ENCODE measurements at places on chromosomes 2 and 18.

DNA sequence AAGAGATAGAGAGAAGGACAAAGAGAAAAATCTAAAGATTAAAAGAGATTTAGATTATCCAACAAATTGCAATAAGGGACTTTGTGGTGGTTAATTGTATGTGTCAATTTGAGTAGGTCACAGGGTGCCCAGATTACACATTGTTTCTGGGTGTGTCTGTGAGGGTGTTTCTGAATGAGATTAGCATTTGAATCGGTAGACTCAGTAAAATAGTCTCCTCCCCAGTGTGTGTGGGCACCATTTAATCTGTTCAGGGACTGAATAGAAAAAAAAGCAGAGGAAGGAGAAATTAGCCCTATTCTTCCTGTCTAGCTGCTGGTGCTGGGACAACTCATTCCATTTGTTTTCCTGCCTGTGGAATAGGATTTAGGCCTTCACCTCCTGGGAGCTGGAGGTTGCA lies 339.8 kb upstream of the EPHA4 start:
- DNase-seq: no peak

GRCh38 chr2:33835911-33836310 lies 236.8 kb upstream of the FAM98A start:
- no peak for DNase-seq

DNA sequence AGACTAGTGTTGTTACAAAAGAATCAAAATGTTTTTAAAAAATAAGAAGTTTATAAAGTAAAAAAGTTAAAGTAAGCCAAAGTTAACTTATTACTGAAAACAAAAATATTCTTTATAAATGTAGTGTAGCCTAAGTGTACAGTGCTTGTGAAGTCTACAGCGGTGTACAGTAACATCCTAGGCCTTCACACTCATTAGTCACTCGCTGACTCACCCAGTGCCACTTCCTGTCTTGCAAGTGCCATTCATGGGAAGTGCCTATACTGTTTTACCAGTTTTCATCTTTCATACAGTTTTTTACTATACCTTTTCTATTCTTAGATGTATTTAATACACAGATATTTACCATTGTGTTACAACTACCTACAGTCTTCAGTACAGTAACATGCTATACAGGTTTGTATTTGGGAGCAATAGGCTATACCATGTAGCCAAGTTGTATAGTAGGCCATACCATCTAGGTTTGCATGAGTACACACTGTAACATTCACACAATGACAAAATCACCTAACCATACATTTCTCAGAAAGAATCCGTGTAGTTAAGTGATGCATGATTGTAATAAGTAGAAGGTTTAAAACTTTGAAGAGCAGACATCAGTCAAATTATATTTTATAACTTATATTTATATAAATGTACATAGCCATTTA lies 13.4 kb downstream of the SERPINB7 start:
- peak; percentile 63 for DNase-seq

DNA sequence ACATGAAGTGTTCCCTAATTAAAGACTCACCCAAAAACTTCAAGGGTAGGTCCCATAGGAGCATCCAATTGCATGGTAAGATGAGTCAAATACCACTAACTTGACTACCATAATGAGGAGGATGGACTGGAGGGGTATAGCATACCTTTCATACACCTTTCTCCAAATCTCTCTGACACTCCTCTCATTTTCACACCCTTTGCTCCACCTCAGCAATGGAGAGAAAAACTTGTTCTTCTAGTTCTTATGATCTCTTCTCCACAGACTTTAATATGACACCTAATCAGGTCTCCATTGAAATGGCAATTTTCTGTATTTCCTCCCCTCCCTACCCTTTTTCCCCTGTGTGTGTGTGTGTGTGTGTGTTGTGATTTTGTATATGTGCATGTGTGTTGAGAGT lies 41.1 kb upstream of the MAP2 start:
- no peak for DNase-seq

- DNase-seq: no peak
Measured at GRCh38 chr2:19327496-19327895, 30.9 kb downstream of the OSR1 start.

DNA sequence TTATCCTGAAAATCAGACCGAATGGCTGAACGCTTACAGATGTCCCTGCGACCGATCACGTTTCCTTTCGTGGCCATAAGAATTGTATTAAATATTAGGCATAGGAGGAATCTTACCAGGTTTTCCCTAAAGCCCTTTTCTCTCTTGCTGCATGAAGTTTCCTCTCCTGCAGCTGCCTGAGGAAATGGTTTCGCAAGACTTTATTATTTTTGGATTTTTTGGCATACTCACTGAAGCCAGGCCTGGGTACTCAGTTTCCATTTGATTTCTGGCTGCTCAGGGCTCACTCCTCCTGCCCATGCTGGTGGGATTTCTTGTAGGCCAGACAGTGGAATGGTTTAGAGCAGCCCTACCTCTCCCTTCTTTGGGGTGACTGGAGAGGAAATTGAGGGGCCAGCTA lies 114.0 kb downstream of the KLHL29 start:
- DNase-seq: no peak

GRCh38 chr2:170276925-170277629 lies 99.1 kb downstream of the MYO3B start:
- no peak for DNase-seq

- peak; percentile 77 for DNase-seq
Measured at GRCh38 chr2:191866675-191867506, 20.0 kb upstream of the CAVIN2 start.

DNA sequence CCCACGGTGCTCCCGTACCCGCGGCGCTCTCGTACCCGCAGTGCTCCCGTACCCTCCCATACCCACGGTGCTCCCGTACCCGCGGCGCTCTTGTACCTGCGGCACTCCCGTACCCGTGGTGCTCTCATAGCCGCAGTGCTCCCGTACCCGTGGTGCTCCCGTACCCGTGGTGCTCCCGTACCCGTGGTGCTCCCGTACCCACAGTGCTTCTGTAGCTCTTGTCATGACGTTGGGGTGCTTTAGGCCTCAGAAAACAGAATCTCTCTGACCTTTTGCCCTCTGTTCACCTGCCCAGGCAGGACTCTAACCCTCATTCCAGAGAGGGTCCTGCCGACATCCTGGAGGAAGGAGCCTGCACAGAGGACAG lies 35.3 kb downstream of the SLC66A2 start:
- DNase-seq: no peak

GRCh38 chr18:51137026-51137729 lies 60.3 kb downstream of the MEX3C start:
- peak; percentile 52 for DNase-seq

GRCh38 chr2:197450465-197450864 lies 2.9 kb upstream of the COQ10B start:
- no peak for DNase-seq

DNA sequence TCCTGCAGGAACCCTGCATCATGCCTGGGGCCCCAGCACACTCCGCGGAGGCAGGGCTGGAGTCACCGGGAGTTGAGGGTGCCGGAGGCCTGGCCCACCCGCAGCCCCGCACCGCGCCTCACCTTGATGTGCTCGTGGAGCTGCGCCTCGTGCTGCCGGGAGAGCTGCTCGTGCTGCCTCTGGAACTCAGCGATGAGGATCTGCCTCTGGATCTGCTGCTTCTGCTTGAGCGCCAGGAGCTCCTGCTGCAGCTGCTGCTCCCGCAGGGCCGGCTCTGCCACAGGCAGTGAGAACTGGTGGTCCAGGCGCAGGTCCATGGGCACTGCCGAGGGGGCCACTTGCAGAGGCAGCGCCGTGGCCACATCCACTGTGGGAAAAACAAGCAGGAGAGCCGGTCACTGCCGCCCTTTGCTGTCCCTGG lies 211.1 kb downstream of the HDAC4 start:
- no peak for DNase-seq

- no peak for DNase-seq
Measured at GRCh38 chr2:70984576-70985282, 6.3 kb downstream of the ANKRD53 start.

DNA sequence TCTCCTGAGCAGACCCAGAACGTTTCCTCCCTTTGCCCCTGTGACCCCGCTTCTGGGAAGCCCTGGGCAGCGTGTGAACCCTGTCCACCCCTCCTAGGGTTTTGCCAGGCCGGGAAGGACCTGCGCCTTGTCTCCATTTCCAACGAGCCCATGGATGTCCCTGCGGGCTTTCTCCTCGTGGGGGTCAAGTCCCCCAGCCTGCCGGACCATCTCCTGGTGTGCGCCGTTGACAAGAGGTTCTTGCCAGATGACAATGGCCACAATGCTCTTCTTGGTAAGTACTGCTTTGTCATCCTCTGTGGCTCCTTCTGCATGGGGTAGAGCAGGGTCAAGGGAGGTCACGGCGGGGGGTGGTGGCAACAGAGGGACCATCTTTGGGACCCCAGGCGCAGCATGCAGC lies 32.5 kb downstream of the GREB1 start:
- DNase-seq: no peak
